Activated T-helper 1 cell treated with Interleukin-2 at 50 U/mL for 16 hours (primary cell): ENCODE measurements at places on chromosomes 1 and 21.

DNA sequence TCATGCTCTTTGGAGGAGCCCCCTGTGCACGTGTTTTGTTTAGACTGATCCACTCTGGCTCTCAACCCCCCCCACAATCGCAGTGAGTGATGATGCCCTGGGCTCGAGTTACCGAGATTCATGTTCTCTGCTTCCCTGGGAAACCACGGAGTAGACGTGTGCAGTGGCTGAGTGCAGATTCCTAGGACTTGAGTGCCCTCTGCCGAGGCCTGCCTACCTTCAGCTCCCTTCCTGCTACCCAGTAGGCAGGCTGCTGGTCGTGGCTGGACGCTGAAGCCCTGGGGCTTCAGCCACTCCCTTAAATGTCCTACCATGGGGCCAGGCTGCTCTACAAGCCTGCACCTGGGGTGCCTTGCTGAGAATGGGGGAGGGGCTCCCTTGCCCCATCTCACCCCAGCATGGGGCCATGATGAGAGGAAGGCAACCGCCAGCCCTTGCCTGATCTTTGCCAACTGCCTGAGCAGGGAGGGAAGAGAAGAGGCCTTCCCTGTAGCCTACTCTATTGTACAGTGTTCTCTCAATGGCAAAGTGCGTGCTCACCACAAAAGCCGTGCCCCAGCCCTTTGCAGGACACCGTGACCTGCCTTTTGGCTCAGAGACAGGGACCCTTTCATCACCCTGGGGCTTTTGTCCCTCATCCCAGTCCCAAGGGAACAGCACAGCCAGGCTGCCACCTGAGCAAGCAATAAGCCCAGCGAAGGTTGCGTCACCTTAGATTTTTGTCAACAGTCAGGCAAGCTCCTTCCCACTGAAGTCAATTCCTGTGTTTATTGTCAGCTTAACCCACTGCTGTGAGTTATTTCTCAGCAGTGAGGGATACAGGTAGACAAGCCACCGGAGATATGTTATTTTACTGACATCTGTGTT is 4.1 kb upstream of the GRIK3 start:
- DNase-seq: no peak

- no peak for DNase-seq
Observed at GRCh38 chr1:167522246-167522645, 3.9 kb upstream of the CD247 start.

- DNase-seq: no peak
Observed at GRCh38 chr1:14970115-14970798, 183.3 kb upstream of the TMEM51 start.

GRCh38 chr1:13461977-13462376 is 51.7 kb downstream of the PRAMEF20 start:
- DNase-seq: no peak

DNA sequence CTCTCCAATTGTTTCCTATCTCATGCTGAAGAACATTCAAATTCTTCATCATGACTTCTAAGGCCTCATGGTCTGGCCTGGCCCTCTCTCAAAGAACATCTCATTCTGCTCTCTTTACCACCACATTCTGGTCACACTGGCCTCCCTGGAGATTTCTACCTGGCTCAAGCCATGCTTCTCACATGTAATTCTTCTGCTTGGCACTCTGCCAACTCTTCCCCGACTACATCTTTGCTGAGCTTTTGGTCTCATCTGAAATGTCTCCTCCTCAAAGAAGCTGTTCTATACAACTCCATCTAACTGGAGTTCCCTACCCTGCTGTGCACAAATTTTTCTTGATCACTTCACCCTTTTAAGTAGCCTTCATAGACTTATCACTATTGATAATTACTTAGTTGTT is 1.4 kb upstream of the TBX19 start:
- no peak for DNase-seq

DNA sequence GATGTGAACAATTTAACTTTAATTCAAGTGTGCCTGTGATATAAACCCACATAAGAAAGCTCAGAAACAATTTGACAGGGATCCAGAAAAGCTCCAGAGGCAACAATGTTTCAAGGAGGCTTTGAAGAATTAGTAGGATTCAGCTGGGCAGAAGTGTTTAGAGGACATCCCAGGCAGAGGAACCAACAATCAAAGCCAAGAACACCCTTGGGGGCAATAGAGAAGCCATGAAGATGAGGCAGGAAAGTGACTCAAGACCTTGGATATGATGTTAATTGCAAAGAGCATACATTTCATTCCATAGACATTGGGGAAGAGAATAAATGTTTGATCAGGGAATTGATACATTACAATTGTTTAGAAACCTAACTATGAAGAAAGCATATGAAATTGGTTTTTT is 280.3 kb downstream of the LTN1 start:
- DNase-seq: no peak

- no peak for DNase-seq
Observed at GRCh38 chr1:43970911-43971310, 1.1 kb downstream of the DPH2 start.

DNA sequence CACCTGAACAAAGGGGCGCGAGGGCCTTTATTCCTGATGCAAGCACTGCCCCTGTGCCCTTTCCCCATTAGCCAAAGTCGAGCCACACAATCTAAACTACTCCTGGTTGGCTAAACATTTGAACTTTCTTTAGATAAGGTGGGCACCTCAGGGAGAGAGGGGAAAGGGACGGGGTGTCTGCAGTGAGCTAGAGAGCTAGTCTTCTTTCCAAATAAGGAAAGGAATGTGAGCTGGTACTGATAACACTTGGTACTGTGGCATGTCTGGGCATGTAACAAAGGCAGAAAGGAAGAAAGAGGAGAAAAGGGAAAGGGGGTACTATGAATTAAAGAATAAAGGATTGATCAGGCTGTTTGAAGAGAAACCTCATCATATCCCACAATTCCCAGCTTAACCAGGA is 62.8 kb downstream of the OVGP1 start:
- DNase-seq: no peak

DNA sequence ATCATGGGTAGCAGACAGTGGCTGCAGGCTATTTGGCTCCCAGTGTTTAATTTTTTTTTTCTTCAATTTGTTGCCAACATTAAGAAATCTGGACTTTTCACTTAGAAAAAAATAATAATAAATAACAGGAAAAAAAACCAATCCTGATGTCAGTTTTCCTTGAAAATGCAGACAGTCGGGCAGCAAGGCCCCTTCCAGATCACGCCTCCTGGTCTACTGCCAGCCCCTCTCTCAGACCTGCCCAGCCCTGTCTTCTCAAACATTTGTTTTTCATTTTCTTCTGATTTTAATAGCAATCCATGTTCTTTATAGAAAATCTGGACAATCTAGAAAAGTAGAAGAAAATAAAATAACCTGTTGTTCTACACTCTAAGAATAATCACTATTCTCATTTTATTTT is 15.5 kb downstream of the IFNGR2 start:
- DNase-seq: no peak

DNA sequence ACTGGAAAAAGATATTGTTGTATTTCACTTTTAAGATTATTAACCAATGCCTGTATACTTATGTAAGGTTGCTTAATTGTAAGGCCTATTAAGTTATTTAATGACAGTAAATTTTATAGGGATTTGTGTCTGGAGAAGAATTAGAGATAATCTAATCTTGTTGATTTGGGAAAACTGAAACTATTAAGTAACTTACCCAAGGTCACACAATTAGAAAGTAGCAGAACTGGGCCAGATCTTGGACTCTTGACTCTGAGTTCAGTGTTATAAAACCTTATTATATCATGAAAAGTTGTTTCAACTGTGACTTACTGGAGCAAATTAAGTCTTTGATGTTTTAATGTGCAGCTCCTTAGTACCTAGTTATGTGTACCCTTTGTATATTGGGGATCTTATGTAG is 38.5 kb downstream of the CAMTA1 start:
- no peak for DNase-seq

- no peak for DNase-seq
Observed at GRCh38 chr1:13675151-13675651, 24.8 kb upstream of the PRDM2 start.

DNA sequence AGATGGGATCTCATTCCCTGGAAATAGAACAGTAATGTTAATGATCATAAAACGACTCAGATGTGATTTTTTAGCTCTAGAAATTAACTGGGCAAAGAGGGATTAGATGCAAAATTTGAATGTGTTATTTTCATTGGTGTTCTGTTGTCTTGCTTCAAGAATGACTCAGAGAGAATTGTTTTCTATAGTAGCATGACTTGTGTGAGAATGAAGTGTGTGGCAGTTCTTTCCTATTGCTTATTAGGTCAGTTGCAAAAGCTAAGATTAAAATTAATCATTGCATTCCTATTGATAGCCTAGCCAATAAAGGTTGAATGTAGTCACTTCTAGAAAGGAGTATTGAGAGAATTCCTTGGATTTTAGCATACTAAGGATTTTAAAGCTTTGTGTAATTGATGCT is 22.9 kb downstream of the SPEN start:
- no peak for DNase-seq

GRCh38 chr1:53524428-53525375 is 65.5 kb downstream of the DMRTB1 start:
- no peak for DNase-seq

DNA sequence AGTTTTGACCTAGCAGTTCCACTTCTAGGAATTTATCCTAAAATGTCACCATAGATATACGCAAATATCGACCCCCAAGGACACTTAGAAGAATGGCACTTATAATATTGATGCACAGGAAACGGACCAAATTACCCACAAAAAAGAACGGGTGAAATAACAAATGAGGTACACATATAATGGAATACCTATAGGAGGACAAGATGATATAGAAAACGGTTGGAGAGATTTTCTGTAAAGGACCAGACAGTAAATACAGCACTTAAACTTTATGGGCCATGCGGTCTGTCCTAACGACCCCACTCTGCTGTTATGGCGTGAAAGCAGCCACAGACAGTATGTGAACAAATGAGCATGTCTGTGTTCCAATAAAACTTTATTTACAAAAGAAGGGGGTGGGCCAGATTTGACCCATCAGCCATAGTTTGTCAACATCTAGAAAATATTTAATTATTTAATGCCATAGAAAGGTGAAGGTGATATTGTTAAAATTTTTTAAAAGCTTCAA is 2.4 kb downstream of the TMPRSS3 start:
- no peak for DNase-seq

DNA sequence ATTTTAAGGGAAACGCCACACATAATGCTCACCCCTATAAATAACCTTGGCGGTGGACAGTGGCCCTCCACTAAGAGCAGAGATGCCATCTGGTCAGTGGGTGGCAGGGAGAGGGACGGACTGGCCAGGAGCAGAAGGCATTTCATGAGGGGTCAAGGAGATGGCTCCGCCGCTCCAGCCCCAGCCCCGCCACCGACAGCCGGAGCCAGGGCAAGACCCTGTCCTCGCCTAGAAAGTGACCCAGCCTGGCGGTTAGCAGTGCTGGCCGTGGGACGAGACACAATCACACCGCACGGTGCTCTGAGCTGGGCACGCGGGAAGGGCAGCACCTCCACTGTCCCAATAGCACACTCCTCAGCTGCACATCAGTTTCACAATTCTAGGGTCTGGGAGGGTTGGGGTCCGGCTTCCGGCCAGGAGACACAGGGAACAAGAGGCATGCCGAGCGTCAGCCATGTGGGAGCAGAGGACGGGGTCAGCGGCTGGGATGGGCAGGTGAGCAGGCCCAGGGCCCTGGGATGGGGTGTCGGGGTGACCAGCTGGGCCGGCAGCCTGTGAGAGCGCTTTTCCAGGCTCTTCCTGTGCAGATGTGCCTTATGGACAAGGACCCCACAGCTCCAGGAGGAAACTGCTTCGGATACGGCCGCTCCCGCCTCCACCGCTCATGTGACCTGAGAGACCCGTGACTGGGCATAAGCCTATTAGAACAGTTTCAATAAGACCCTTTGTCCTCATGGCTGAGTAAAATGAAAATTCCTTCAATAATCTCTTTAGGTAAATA is 5.7 kb downstream of the SLC19A1 start:
- DNase-seq: no peak

GRCh38 chr21:41482301-41482700 is 25.7 kb downstream of the TMPRSS2 start:
- no peak for DNase-seq

- DNase-seq: no peak
Observed at GRCh38 chr1:22816803-22817202, 106.2 kb downstream of the EPHB2 start.

DNA sequence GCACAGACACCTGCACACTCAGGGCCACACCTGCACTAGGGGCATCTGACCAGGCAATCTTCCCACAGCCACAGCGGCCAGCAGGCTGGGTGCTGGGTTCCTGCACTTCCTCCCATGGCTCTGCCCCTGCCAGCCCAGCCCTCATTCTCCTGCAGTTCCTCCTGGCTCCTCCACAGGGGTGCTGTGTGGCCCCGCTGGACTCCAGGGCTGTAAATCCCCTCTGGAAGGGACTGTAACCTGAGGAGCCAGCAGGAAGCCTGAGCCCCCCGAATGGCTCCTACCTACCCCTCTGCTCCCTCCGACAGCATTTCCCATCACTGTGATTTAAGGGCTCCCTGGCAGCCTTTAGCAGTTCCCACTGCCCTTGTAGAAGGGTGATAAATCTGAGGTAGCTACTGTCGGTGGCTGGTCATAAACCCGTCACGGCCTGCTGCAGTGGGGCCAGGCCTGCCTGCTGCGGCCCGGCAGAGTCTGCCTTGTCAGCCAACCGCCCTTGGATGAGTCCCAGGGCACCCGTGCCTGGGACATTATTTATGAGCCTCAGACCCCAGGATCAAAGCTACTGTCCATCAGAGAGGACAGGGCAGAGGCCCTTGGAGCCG is 8.8 kb downstream of the UBL4B start:
- no peak for DNase-seq

GRCh38 chr1:241939798-241940197 is 17.8 kb upstream of the BECN2 start:
- DNase-seq: no peak

GRCh38 chr1:41783189-41783639 is 135.5 kb downstream of the HIVEP3 start:
- DNase-seq: no peak

- DNase-seq: no peak
Observed at GRCh38 chr1:70039485-70039884, 165.9 kb downstream of the LRRC40 start.

DNA sequence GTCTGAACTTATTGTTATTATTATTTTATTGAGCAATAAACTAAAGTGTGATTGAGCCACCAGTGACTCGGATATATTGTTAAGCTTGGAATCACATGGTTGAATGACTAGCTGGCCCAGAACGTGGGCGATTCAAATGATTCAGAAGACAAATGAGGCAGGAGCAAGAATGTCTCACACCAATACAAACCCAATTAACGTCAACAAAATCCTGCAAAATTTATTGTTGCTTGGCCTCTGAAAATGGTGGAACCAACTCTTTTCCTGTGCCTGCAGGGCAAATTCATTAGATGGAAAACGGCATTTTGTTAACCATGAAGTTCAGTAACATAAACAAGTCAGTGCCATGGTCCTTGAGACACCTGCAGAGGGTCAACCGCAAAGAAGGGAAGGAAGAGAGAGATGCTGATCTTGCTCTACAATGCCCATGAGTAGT is 482.0 kb downstream of the SETD4 start:
- DNase-seq: no peak

GRCh38 chr1:115837341-115837739 is 3.6 kb downstream of the NHLH2 start:
- no peak for DNase-seq

GRCh38 chr1:99850459-99851291 is 514 bp downstream of the AGL start:
- DNase-seq: no peak

- no peak for DNase-seq
Observed at GRCh38 chr1:151416231-151416630, 16.9 kb downstream of the PSMB4 start.

GRCh38 chr1:18142969-18143368 is 35.4 kb downstream of the IGSF21 start:
- DNase-seq: no peak
